ENCODE measurements at places on chromosomes 7 and 10.

- DNase-seq, result no peak
These were observed 52.2 kb downstream of the STEAP1B start for GRCh38 chr7:22447762-22448161.

DNA sequence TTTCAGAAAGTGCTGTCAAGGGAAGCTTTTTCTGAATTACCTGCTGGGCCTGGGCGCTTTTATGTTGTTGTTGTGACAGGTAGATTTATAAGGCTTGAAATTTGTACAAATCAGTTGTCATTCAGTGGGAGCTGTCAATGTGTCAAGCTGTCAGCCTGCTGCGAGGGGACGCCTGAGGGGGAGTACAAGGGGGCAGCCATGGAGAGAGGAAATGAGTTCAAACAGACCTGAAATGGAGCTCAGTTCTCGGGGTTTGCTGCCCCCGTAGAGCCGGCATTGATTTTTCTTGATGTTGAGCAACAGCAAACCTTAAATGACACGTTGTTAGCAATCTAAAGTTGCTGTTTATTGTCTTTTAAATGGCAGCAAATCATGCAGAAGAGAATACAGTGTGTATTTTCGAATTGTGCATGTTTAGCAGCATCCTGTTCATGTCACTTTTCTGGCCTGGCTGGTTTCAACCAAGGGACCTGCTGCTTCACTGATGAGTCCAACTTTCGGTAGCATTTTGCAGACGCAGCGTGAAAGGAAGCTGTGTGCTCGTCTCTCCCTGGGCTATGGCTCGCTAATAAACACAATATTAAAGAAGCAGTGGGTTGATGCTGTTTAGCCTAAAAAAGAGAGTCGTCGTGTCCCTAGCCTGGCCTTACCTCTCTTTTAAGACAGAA is 166.5 kb downstream of the LRMDA start:
- DNase-seq, result no peak

GRCh38 chr7:74047804-74048380 is 19.9 kb downstream of the ELN start:
- DNase-seq, result no peak

- no peak for DNase-seq
These were observed 232.9 kb upstream of the GRB10 start for GRCh38 chr7:51015581-51015980.

DNA sequence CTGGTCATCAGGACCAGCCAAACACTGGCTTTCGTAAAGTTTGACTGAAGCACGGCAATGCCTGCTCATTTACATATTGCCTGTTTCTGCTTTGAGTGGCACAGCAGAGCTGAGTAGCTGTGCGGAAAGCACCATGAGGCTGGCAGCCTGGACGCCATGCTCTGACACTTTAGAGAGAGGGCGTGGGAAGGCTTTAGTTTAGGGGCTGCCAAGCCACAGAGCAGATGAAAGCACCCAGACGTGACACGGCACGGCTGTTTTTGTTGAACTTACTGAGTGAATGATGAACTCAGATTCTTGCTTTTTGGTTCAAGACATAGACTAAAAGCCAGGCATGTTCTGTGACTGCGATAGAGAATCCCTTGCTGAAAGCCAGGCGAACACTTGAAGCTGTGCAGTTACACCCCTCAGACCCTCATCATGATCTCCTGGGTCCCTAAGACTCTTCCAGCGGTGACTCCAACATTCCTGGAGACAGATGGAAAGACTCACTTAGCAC is 182.1 kb downstream of the ZMYND11 start:
- DNase-seq, result no peak

GRCh38 chr7:137325927-137326326 is 17.6 kb downstream of the PTN start:
- no peak for DNase-seq

DNA sequence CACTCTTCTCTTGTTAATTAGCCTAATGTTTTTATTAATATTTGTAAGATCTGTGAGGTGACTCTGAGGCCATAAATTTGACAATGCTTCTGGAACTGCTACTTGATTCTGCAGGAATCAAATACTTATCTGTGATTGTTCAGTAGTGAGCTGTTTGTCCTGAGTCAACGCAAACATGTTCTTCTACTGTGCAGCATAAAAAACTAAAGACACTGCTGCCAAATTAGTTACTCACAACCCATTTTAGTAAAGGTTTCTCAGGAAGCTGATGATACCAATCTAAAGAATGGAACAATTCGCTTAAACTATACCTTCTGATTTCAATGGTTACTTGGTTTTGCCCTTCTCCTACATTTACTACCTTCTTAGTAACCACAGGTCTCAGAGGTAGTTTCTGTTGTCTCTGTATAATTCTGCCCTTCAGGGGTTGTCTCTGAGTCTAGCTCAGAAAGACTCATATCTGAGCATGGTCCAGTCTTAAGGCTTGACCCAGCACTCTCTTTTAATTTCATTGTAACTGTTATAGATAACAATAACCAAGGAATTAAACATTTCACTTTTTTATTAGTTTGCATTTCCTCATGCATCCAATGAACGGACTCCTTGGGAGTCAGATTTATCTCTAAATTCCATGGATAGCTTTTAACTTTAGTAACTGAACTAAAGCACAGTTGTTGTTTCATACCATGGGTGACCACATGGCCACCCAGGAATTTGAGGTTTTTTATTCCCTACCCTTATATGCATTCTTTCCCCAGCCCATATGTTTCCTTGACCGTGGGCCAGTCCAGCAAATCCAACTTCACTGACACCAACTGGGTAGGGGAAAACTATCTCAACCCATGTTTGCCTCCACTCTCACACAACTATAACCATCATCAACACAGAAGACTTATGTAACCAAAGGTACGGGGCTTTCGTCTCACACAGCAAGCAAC is 309.5 kb upstream of the TEX47 start:
- no peak for DNase-seq

DNA sequence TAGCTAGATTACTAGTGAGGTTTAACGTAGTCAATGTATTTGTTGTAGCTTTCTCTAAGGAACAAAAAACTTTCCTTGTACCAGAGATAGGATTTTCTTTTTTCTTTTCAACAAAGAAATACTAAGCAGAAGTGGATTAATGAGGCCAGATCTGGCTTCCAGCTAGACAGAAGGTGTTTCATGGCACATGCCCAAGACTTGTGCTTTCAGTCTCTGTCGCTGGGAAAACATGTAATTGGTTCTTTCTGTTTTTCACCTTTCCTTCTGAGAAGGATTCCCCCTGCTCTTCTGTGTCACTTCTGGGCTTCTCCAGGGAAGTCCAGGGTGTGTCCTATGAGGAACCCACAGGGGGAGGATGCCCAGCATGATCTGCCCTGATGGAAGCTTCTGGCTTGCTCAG is 492.2 kb downstream of the CCSER2 start:
- no peak for DNase-seq

DNA sequence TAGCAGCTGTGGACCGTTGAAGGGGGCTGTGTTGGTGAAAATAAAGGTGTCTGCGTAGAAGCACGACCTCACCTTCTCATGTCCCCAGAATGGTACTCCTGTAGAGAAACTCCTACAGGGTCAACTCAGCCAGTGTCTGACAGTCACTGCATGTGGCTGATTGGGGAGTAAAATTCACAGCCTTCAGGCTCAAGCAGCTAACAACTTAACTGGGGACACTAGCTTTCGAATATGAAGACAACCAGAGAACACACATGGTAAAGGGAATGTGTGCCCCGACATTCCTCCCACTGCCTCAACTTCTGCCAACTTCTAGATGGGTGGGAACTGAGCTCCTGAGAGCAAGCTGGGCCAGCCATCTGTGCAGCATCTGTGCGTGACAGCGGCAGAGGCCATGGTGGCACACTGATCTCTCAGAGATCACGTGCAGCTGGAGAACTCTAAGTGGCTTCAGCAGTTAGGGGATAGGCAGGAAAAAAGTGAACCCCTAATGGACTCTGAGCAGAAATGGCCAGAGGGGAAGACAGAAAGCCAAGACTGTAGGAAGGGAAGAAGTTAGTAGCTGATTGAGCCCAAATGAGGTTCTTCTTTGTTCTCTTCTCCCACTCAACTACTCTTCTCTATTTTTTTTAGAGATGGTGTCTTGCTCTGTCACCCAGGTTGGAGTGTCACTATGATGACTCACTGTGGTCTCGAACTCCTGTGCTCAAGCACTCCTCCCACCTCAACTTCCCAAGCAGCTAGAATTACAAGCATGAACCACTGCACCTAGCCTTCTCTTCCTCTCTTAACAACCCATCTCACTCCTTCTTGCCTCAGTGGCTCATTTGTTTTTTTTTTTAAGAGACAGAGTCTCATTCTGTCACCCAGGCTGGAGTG is 280.8 kb downstream of the ZEB1 start:
- DNase-seq, result no peak

- no peak for DNase-seq
These were observed 764.9 kb upstream of the AUTS2 start for GRCh38 chr7:68833422-68833821.

- no peak for DNase-seq
These were observed 25.3 kb downstream of the CHCHD3 start for GRCh38 chr7:133056370-133057238.

GRCh38 chr7:99843808-99844207 is 16.0 kb downstream of the CYP3A43 start:
- DNase-seq, result no peak

- DNase-seq, result no peak
These were observed 129.9 kb upstream of the COL1A2 start for GRCh38 chr7:94264756-94265155.
